NCI-H2081 treated with DMSO at 0.1 percent for 48 hours (cell line): ENCODE measurements at places on chromosomes 1 and 21.
A peak's percentile ranks its signal among the peaks of the same experiment; 100 is the strongest.

DNA sequence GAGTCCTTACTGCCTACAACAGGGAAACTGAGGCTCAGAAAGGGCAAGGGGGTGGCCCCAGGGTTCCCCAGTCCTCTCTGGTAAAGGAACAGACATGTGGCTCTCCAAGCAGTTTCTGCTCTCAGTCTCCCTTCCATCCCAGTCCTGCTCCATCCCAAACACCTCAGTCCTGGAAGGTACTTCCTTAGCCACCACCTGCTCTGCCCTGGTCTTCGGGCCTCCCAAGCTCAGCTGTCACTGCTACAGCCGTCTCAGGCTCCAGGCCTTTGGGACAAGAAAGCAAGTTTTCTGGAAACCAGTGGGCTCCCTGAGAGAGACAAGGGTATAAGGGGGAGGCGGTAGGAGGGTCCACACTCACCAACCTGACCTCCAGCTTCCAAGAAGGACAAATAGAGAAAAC lies 23.1 kb upstream of the ADGRB2 start:
- no peak for DNase-seq

GRCh38 chr1:88655685-88656299 lies 28.3 kb upstream of the PKN2 start:
- DNase-seq: no peak

DNA sequence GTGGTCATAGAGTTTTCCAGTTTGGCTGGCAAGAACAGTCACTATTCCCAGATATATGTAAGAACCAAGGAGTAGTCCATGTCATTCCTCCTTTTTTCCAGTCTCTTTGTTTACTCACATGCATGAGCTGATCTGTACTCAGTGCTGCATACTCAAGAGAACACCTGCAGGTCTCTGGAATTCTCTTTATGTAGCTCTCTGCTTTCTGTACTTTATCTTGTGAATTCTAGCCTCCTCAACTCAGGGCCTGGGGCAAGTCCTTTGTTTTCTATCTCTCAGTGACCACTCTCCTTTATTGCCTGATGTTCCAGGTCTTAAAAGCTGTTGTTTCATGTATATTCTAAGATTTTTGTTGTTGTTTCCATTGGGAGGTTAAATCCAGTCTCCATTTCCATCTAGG lies 478.9 kb downstream of the DPYD start:
- no peak for DNase-seq

DNA sequence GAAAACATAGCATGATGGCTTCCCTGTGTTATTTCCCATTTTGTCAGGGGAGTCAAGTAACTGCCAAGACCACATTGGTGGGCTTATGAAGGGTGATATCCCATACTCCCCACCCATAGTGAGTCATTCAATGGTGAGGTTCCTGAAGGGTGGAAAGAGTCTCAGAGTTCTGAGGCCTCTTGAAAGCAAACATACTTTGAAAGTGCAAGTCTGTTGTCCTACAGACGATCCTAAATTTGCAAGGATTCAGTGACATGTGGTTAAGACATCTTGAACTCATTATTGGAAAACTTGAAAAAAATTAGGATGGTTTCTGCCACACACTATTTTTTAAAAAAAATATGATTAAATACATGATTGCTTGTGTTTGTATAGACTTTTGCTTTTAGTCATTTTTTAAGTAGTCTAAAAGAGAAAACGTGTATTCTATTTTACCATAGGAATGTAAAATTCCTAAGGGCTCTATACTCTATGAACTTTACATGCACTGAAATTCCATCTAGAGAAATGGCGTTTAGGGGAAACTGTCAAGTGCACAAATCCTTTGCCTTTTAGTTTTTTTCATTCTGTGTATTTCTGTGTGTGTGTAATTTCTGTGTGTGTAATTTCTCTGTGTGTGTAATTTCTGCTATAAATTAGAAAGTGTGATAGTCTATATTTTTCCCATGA lies 225.5 kb upstream of the ADAMTS5 start:
- DNase-seq: no peak

DNA sequence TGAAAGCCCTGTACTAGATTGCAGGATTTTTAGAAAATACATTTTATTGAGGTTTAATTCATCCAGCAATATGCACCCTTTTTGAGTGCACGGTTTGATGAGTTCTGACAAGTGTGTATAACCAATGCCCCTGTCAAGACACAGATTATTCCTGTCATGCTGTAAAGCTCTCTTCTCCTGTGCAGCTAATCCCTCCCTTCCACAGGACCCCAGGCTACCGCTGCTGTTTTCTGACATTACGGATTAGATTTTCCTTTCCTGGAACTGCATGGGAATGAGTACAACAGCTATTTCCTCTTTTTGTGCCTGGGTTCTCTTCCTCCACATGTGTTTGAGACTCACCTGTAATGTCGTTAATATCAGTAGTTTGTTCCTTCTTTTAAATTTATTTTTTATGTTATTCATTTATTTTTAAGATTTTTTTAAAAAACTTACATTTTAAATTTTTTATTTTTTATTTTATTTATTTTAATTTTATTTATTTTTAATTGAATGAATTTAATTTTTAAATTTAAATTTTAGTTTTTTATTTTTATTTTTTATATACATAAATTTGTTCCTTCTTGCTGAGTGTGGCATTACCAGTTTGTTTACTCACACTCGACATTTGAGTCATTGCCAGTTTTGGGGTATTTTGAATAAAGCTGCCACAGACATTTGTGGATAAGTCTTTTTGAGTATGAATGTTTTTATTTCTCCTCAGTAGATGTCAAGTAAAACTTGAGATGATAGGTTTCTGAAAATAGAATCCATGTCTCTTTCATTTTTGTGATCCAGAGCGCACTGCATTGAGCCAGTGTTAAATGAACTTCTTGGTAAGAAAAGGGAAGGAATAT lies 79.0 kb upstream of the B3GALT5 start:
- DNase-seq: no peak

GRCh38 chr1:170697316-170697715 lies 33.4 kb downstream of the PRRX1 start:
- no peak for DNase-seq

DNA sequence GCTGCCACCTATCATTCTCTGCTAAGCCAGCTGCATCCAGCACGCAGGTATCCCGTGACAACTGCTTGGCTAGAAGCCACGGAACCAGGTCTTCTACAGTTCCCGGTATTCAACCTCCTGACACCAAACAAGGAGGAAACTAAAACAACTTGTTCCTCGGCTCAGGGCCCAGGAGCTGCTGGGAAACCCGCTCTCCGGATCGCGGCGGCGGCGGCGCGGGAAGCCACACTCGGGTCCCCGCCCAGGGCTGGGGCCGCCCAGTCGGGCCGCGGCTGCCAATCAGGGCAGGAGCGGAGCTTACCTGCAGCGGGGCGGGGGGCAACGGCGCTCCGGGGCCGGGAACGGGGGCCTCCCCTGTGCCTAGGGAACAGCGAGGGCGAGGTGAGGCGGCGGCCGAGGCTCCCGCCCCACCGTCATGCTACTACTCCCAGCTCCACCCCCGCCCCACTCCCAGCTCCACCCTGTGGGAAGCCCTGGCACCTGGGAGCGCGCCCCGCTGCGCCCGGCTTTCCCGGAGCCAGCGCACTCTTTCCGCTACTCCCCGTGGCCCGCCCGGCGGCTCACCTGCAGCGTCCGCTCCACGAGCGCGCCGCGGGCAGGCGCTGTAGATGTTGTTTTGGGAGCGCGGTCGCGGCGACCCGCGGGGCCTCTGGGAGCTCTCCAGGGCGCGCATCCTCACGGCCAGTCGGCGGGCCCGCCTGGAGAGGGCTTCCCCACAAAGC lies 12.1 kb downstream of the IL24 start:
- DNase-seq: peak; percentile 27
